ENCODE measurements at places on chromosomes 1 and 21.
A peak's percentile ranks its signal among the peaks of the same experiment; 100 is the strongest.

GRCh38 chr1:27527223-27527889, 37.4 kb upstream of the WASF2 start:
- peak; percentile 88 for DNase-seq

DNA sequence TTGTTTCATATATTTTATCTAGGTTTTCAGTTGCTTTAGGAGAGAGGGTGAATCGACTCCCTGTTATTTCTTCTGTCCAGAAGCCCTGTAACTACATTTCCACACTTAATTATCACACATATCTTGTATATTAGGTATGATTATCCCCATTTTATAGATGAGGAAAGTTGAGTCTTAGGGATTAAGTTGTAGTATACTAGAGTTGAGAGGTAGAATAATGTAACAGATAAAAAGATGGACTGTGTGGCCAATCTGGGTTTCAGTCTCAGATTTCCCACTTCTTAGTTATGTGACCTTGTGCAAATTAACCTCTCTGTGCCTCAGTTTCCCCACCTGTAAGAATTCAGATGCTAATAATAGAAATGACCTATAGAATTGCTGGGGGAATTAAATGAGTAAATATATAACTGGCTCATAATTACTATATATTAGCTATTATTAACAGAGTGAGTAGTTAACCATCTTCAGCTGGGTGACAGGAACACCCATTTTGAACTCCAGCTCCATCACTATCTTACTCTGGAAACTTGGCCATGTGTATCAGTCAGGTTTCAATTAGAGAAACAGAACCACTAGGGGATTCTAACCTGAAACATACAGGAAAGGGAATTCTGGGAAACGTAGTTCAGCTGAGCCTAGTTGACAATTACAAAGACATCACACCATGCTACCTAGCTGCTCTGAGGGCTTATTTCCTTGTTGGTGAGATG, 20.4 kb upstream of the FOXO6 start:
- DNase-seq, result no peak

- peak; percentile 55 for DNase-seq
These were observed 374 bp downstream of the SH2D5 start for GRCh38 chr1:20732071-20732587.

- DNase-seq, result no peak
These were observed 5.3 kb downstream of the MRPS15 start for GRCh38 chr1:36458910-36459309.

DNA sequence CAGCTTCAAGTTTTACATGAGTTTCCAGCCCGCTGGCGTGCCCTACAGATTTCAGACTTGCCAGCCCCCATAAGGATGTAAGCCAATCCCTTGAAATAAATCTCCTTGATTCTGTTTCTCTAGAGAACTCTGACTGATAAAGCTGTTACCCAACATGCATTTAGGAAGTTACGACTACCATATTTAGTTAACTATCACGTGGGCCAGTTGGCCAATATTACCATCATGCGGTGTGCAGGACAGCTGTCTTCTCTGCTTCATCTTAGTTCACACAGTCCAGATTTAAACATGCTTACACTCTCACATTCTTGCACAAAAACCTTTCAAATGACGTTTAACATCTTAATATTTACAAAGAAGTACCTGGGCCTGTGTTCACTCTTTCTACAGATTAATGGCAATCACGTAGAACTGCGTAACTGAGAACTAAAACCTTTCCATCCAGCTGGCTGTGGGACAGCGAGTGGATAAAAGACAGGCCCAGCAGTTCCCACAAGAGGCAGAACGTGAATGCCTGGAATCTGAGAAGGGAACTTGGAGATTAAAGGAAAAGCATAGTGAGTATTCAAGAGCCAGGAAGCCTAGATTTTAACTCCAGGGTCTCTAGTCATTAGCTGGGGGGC, 20.8 kb downstream of the FAM177B start:
- peak; percentile 64 for DNase-seq

DNA sequence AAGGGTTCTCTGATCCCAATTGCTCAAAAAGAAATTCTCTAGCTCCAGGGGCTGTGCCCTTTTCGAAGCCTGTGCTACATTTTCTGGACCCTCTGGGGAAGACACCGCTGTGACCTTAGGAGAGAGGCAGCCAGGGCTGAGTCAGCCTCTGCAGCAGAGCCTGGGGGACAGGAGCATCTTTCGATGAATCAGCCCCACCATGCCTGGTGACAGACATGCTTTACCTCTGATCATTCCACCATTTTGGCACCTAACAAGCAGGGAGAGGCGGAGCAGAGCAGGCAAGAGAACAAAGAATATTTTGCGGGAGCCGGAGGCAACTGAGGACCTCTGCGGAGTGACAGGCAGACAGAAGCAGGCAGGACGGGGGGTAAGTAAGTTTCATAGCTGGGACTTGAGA, 84.9 kb downstream of the VWA5B1 start:
- DNase-seq, result no peak

- DNase-seq, result no peak
These were observed 26.5 kb upstream of the NTPCR start for GRCh38 chr1:232923739-232924386.

DNA sequence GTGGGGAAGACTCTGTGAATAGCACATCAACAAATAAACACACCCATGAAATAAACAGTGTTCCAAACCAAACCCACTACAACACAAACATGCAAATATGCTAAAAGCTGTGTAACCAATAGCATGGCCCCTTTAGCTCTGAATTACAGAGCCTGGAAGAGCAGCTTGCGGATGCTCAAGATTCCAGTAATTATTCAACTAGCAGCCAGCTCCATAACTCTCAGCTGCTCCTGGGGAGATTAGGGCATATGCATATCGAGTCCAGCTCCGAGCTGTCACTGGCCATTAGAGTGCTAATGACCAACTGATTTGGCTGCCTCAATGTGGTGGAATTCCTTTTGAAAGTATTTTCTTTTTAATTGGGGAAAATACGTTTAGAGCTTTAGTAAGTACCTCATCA, 207.1 kb downstream of the HHAT start:
- no peak for DNase-seq

GRCh38 chr21:31176725-31177124, 138.4 kb upstream of the KRTAP19-8 start:
- no peak for DNase-seq

DNA sequence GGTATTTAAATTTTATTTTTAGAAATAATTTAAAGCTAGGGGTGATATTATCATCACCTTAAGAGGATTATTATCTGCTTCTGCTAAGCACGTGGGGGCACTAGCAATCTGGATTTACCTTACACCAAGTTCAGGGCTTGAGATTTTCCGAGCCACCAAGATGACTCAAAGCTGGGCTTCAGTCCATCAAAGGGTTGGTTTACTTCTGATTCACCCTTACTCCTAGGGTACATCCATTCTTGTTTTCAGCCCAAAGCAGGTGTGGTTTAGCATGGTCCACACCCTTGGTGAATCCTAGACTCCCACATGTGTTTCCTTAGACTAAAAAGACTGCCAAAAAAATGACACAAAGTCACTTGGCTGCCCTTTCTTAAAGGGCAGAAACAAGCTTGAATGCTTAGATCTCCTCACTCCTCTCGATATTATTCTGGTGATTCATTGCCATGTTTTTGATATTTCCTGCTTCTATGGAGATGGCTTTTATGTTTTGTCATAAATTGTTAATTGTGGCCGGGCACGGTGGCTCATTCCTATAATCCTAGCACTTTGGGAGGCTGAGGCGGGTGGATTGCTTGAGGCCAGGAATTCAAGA, 9.8 kb upstream of the PRSS38 start:
- DNase-seq, result peak; percentile 68

DNA sequence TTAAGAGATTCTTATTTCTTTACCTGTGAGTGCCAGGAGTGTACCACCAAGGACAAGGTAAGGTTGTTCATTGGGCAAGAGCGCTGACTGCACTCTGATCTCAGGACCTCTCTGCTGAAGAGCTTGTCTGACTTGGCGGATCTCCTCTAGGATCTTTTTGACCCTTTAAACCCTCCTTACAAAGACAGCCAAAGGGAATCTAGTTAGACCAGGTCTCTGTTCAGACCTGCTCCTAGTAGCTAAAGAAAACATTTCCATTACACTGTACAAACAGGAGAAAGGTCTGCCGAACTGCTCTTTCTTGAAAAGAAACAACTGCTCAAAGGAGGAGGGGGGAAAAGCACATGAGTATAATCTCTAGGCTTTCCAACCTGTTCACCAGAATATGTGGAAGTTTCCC, 49.3 kb downstream of the SMYD2 start:
- no peak for DNase-seq

DNA sequence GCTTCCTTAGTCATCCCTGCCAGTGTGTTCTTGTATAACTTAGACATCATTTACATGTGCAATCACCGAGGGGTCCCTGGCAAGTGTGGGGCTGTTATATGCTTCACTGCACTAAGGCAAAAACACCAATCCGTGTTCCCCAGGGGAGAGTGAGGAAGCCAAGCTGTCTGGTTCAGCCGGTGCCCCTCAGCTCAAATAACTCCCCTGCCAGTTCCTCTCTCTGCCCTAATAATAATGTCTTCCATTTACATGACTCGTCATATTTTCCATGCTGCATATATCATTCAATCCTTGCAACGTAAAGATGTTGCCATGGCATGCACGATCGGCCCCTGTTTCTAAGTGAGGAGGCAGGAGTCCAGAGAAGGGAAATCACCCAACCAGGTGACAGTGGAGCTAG, 24.4 kb upstream of the NDC1 start:
- DNase-seq, result no peak

DNA sequence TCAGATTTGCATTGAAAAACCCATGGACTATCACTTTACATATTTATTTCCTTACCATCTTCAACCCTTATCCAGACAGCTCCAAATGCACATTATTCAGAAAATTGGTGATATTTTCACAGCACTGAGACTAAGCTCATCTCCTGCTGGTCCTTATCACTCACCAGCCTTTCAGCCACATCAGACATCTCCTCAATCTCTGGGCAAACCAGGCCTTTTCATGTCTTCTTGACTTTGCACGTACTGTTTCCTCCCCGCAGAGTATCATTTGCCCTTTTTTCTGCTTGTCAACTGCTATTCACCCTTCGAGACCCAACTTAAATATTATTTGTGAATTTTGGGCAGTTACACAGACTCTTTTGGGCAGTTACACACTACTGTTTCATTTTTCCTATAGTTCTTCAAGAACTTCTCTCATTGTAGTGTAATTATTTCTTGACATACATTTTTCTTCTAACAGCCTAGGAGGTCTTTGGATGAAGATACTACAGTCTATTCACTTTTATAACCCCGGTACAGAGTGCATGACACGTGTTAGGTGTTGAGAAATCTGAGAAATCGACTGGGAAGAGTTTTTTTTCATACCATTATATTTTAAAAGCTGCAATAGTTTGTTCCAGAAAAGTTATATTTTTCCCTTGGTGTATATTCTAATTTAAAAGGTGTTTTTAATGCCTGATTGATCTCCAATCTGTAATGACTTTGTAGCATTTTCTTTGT, 98.0 kb downstream of the FGGY start:
- DNase-seq, result no peak

DNA sequence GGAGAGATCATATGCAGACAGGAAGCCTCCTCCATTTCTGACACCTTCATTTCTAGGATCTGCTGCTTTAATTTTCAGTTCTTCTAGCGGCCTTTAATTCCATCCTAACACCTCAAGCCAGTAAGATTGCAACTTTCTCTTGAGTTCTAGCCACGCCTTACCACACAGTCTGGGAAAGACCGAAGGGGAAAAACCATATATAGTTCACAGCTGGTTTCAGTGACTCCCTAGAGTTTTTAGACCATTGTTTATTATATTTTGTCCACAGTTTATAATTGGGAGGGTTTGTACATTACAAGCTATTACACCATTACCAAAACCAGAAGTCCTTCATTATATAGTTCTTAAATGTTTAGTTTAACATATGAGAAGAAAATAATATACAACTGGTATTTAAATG, 37.5 kb downstream of the DPH5 start:
- peak; percentile 82 for DNase-seq

DNA sequence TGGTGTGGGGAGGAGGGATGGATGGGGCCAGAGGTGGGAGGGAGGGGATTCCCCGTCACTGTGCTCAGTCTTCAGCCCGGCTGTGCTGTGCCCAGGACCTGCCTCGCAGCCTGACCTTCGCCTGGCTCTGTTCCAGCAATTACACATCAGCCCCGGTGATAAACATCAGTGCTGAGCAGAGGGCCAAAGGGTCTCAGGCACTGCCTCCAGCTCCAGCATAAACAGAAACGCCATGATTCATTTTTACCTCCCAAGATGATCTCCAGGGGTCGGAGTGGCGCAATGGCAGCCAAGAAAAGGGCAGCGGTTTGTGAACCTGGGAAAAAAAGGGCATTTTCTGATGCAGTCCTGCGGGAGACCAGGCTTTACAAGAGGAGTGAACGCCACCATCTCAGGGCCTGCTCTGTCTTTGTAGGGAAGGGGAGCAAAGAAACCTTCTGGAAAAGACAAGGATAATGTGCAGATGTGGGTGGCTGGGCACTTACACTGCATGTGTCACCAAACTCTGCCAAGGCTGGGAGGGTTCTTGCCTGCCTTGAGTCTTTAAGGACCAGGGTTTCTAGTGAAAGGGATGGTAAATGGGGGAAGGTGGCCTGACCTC, 28.1 kb downstream of the SHISA4 start:
- peak; percentile 99 for DNase-seq

- no peak for DNase-seq
These were observed 356.3 kb upstream of the PRMT6 start for GRCh38 chr1:106700211-106700610.

- DNase-seq, result no peak
These were observed 212.3 kb upstream of the DPYD start for GRCh38 chr1:98133131-98133530.

GRCh38 chr1:201427963-201428362, 6.4 kb upstream of the TNNI1 start:
- DNase-seq, result no peak

DNA sequence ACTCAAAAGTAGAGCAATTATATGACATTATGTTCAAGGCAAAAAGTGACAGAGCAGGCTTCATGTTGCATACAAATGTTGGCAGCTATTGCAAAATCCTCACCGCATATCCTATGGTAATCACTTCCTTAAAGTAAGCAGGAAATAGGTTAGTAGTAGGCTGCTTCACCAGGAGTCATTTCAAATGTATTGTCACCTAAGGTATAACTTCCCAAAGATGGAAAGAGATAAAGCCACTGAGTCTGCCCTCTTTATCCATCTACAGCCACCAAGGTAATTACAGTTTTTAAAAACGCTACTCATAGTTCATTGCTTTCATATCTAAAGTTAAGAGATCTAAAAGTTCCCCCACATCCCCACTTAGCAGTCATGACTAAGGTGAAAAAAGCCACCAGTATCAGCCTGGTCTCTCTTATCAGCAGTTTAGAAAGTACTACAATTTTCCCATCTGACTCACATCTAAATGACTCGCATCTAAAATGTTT, 31.6 kb upstream of the UBE2U start:
- peak; percentile 79 for DNase-seq

GRCh38 chr1:172390683-172391551, 29.6 kb upstream of the C1orf105 start:
- peak; percentile 43 for DNase-seq

GRCh38 chr21:15064576-15065391, at the start of gene NRIP1:
Gene NRIP1, minus strand, starts transcription at chr21:15065000. Its CDS starts 96,808 bp downstream, at chr21:14968192.
- peak; percentile 93 for DNase-seq

- no peak for DNase-seq
These were observed 339.4 kb upstream of the ESRRG start for GRCh38 chr1:217062586-217062985.

- DNase-seq, result peak; percentile 68
These were observed 1.0 kb downstream of the PLEKHG5 start for GRCh38 chr1:6490181-6491080.

- no peak for DNase-seq
These were observed 10.0 kb upstream of the OVAAL start for GRCh38 chr1:180548686-180549317.

GRCh38 chr1:29855561-29856160, 619.3 kb downstream of the PTPRU start:
- DNase-seq, result no peak
